ENCODE measurements at places on chromosomes 2 and 18. TPM values are rescaled to one million over a fixed set of nuclear protein-coding genes. Genes with fewer than 3 reads are reported as not detected.

The CRYBA2 gene
- total RNA-seq: not detected

The CYP27A1 gene
- total RNA-seq: 25.1 TPM

The HMSD gene
- total RNA-seq: 0.25 TPM

The TXNDC9 gene
- 73.5 TPM for total RNA-seq

The EVA1A gene
- total RNA-seq: 35.9 TPM

The MAPK4 gene
- not detected for total RNA-seq

The MREG gene
- 3.2 TPM for total RNA-seq

The ATOH8 gene
- total RNA-seq: 4.5 TPM

The TNFAIP6 gene
- 67.4 TPM for total RNA-seq

The CXCR1 gene
- total RNA-seq: not detected

The AMER3 gene
- not detected for total RNA-seq

The DLX1 gene
- total RNA-seq: not detected

The ITPRIPL1 gene
- total RNA-seq: 5.1 TPM

The NAT8 gene
- total RNA-seq: not detected

The PLA2R1 gene
- total RNA-seq: 8.0 TPM

The IL18R1 gene
- 0.33 TPM for total RNA-seq

The PJVK gene
- total RNA-seq: 2.2 TPM

The KCNF1 gene
- not detected for total RNA-seq

Measured in uterine smooth muscle cell (primary cell).